Endodermal cell (in vitro differentiated cells): ENCODE measurements at places on chromosomes 12 and 14.

DNA sequence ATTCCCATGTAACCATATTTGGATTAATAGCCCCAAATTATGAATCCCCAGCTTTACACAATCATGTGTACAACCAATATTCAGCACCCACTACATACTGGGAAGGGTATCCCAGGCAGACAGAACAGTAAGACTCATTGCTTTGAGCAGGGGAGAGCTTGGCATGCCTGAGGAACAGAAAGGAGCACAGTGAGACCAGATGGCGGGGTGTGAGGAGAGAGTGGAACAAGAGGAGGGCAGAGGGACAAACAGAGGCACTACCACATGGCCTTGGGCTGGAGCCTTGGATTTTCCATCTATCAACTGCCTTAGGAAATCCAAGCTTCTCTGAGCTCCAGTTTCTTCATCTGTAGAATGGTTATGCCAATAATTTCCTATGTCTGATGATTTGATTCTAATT, 3.8 kb downstream of the DGKA start:
- no peak for DNase-seq

DNA sequence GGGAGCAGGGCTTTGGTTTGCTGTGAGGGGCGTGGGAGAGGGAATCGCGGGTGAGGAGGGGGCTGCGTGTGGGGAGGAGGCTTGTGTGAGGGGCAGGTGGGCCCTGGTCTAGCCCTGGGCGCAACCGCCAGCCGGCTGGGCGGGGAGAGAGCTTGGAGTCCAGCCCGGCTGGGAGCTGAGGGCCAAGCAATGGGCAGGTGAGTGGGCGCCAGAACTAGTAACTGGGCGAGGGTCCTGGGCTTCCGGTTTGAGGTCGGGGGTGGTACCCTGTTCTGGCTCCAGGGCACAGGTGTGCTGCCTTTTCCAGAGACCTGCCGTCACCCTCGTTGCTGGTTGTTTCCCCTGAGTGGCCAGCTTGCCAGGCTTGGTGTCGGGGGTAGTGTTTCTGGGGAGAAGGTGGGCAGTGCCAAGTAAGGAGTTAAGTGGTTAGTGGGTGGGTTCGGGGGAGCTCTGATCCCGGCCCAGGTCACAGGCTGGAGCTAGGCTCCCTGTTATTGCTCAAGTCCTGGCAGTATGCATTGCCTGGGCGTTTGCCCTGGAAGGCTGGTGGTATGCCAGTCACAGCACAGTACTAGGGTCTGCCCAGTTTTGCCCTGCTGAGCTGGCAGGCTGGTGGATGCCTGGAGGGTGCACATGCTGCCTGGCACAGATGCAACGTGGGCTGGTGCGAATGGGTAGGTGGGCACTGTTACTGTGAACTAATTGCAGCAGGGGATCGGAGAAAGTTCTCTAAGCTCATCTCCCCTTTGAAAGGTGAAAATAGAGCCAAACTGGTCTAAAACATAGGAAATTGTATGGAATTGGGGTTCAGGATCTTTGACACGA, 683 bp downstream of the CIPC start:
- no peak for DNase-seq

GRCh38 chr14:60721326-60722106, 2.6 kb downstream of the SIX4 start:
- peak; percentile 88 for DNase-seq

DNA sequence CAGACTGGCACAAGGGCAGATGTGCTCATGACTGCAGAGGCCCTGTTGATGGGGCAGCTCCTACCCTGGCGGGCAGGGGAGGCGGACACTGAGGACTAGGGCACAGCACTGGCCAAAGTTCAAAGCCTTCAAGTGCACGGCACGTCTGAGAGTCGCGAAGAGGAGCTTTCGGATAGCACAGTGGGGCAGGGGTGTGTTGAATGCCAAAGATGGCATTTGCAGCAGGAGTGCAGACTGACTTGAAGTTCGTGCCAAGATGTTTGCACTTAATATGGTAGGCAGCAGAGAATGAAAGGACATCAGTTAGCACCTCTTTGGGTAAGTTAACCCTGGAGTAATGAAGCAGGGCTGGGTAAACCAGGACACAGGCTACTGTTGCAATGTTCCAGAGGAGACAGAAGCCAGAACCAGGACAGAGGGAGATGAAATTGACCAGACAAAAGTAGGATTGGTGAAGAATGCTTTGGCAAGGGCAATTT, 6.7 kb upstream of the EML1 start:
- DNase-seq: no peak

DNA sequence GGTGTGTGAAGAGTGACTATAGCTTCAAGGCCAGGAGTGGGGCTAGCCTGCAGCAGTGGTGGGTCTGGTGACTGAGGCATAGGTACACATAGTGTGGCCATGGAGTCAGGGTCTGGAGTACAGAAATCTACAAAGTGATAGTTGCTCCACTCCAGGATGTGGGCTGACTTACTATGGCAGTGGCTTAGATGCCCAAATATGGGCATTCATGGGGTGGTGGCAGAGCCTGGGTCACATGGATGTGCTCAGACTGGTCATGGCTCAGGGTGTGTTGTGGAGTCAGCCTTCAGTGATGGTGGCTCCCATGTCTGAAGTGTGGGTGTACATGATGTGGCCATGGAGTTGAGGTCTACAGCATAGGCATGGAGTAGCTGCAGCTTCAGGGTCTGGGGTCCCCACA, 27.3 kb downstream of the CLEC6A start:
- no peak for DNase-seq

GRCh38 chr12:44647917-44648690, 228.0 kb downstream of the NELL2 start:
- no peak for DNase-seq

GRCh38 chr12:122840580-122841513, 5.6 kb downstream of the HIP1R start:
- DNase-seq: peak; percentile 51
